ENCODE measurements at places on chromosomes 4 and X.
A peak's percentile ranks its signal among the peaks of the same experiment; 100 is the strongest.

DNA sequence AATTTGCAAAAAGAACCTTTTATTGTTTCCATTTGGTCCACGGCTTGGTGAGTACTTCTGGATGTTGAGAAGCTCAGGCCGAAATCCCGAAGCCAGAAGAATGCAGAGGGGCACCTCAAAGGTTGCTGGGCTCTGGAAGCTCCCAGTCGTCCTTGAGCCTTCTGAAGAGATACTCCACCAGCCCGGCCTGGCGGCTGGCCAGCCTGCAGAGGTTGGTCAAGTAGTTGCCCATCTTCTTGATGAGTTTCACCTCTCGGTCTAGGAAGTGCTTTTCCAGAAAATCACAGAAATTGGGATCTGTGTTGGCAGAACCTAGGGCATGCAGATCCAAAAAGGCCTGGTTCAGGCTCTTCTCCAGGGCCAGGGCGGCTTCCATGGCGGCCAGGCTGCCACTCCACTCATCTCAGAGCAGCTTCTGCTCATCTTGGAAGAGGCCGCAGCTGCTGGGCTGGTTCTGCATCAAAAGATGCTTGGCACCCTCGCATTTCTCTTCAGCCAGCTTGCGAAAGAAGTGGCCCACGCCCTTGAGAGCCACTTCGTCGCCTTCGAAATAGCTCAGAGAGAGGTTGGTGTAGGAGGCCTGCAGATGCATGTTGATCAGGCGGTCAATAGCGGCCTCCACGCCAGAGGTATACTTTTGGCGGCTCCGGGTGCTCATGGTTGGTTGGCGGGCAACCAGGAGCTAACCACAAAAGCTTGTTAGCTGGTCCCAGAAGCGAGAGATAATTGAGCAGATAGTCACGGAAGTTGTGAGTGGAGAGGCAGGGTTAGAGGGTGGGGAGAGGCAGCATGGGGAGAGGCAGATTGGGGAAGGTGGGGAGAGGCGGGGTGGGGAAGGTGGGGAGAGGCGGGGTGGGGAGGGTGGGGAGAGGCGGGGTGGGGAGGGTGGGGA, 76.5 kb upstream of the TSPAN7 start:
- no peak for DNase-seq

DNA sequence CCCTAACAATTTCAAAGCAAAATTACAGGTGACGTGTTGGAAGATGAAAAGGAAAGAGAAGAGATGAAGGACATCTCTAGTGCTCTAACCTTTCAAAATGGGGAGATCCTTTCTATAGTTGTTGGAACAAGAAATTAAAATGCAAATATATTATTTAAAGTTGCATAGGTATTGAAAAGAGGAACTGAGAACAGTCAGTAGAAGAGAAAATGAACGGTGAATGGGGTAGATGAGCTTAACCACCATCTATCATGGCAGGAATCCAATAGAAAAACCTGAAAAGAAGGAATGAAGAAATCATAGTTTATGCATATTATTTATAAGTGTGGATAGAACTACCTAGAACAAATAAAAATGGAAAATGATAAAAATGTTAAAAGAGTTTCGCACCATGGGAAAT, 42.0 kb downstream of the ANXA5 start:
- no peak for DNase-seq

- DNase-seq = no peak
These were observed 20.2 kb upstream of the TCP11X2 start for GRCh38 chrX:102491766-102492165.

GRCh38 chrX:154833746-154834274, 652 bp downstream of the SMIM9 start:
- DNase-seq = no peak

DNA sequence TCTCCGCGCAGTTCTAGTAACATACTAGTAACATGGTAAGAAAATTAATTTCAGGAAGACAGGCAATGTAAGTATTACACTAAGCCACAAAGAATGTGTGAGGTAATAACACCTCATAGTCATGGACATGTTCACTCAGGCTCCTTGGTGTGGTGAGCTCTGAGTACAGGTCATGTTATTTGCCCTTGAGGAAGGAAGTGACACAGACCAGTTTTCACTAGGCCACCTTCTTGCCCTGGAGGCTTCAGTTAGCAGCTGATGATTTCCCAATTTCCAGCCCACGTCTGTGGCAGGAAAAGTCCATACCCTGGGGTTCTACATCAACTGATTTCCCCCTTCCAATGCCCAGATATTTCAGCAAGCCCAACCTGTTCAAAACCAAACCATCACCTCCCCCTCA, 6.7 kb downstream of the APOO start:
- DNase-seq = peak; percentile 1

DNA sequence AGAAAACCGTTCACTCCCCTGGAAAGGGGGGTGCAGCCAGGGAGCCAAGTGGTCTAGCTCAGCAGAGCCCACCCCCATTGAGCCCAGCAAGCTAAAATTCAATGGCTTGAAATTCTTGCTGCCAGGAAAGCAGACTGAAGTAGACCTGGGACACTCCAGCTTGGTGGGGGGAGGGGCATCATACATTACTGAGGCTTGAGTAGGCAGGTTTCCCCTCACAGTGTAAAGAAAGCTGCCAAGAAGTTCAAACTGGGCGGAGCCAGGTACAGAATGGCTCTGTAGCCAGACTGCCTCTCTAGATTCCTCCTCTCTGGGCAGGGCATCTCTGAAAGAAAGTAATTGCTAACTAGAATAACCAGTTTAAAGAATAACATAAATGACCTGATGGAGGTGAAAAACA, 372.3 kb upstream of the F9 start:
- no peak for DNase-seq

DNA sequence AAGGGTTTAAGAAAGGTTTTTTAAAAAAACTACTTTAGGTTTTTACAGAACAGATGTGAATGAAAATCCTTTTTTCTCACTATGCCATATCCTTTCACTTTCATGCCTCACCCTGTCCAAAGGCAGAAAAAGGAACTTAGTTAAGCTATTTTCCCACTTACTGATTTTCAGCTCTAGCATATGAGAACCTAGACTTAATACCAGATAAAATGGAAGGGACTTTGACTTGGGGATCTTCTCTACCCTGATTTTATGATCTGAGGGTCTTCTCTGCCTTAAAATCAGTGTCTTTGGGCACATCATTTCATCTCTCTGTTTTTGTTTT, 42.4 kb downstream of the FNIP2 start:
- no peak for DNase-seq

GRCh38 chr4:138875891-138876608, 139.5 kb upstream of the NOCT start:
- no peak for DNase-seq

DNA sequence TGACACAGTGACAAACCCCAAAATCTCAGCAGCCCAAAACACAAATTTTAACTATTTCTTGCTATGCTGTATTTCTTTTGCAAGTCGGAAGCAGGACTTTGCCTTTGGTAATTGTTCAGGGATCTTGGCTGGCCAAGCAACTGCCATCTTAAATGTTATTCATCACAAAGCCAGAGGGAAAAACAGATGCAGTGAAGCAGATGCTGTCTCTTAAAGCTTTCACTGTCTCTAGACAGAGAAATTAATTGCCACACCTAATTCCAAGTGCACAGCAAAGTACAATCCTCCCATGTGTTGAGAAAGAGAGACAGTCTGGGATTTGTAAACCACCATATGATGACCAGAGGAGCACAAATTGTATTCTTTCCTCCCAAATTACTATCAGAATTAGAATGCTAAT, 30.0 kb upstream of the GALNT7 start:
- DNase-seq = no peak

GRCh38 chrX:64580035-64580434, 184.8 kb upstream of the MTMR8 start:
- DNase-seq = no peak

GRCh38 chr4:1460967-1461868, 55.0 kb upstream of the NKX1-1 start:
- DNase-seq = no peak

GRCh38 chr4:96974295-96974694, 1134.4 kb downstream of the PDHA2 start:
- DNase-seq = no peak

DNA sequence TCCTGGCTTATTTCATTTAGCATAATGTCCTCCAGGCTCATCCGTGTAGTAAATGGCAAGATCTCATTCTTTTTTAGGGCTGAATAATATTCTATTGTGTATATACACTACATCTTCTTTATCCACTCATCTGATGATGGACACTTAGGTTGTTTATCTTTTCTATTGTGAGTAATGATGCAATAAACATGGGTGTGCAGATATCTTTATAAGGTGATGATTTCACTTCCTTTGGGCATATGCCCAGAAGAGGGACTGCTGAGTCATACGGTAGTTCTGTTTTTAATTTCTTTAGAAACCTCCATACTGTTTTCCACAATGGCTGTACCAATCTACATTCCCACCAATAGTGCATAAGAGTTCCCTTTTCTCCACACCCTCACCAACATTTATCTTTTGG, 317.6 kb upstream of the CNKSR2 start:
- DNase-seq = no peak

GRCh38 chr4:105267280-105267679, 120.6 kb downstream of the TET2 start:
- DNase-seq = no peak

- DNase-seq = no peak
These were observed 8.5 kb downstream of the SRP72 start for GRCh38 chr4:56475917-56476316.

DNA sequence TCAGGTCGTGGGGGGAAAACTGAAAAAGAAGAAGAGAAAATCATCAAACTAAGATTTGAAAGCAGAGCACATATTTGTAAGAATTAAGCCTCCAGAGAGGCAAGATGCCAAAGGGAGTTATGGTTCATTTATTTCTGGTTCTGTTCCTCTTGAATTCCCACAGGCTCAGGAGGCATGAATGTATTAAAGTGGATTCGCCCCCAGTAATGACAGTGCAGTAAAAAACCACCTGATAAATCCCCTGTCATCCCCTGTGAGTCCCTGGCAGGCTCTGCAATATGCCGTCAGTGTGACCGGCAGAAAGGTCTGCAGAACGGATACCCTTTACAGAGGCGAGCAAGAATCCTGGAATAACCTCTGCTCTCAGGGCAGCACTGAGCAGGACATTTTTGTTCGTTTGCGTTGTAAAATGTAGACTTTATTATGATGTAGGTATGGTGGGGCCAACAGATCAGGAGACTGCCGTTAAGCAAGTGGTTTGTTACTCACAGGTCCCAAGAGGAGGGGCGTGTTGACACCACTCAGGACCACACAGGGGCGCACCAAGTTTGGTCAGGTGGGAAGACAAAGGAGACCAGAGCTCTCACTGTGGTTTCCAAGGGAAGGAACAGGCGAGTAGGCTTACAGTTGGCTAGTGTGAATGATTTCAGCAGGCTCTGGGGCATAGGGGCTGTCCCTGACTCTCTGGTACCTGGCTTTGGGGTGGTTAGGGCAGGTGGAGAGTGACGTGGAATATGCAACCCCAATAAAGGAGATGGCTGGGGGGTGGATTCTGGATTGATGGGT, 75.3 kb downstream of the DHRSX start:
- no peak for DNase-seq

Data from CD4-positive, alpha-beta T cell treated with Interleukin-15 for 4 hours (primary cell).